ENCODE measurements at places on chromosomes 16 and 17.

- no peak for DNase-seq
Observed at GRCh38 chr17:77375108-77375916, 234.5 kb downstream of the SEC14L1 start.

GRCh38 chr17:77831474-77832179, 126.9 kb upstream of the TNRC6C start:
- peak; percentile 62 for DNase-seq

GRCh38 chr17:44005527-44006271, 1.3 kb downstream of the NAGS start:
- no peak for DNase-seq

- no peak for DNase-seq
Observed at GRCh38 chr16:67805718-67806427, 487 bp downstream of the RANBP10 start.

DNA sequence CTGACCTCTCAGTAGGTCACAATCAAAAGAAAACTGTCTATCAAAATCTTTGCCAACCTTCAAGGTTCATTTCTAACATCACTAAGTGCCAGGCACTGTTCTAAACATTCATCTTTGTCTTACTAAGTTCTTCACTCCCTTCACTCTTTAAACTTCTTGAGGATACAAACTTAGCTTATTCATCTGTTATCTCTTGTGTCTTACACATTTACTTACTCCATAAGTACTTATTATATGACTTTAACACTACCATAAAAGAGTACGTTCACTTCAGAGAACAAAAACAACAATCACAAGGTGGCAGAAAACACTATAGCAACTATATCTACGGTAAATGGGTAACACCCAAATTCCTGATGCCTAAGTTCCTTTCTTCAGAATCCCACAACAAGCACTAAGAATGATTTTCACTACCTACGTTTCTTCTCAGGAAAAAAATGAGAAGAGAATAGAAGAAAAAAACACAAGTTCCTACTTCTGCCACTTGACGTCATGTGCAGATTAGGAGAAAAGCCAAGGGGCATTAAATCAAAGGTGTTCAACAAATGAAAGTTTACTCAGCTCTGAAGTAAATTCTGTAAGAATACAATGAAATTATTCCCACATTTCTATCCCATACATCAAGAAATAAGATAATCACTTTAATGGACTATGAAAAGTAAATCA, 29.2 kb downstream of the KANSL1 start:
- DNase-seq = no peak

GRCh38 chr17:74920642-74921025, 2.4 kb downstream of the USH1G start:
- DNase-seq = no peak

- peak; percentile 60 for DNase-seq
Observed at GRCh38 chr16:72247821-72248253, 75.9 kb upstream of the PMFBP1 start.

DNA sequence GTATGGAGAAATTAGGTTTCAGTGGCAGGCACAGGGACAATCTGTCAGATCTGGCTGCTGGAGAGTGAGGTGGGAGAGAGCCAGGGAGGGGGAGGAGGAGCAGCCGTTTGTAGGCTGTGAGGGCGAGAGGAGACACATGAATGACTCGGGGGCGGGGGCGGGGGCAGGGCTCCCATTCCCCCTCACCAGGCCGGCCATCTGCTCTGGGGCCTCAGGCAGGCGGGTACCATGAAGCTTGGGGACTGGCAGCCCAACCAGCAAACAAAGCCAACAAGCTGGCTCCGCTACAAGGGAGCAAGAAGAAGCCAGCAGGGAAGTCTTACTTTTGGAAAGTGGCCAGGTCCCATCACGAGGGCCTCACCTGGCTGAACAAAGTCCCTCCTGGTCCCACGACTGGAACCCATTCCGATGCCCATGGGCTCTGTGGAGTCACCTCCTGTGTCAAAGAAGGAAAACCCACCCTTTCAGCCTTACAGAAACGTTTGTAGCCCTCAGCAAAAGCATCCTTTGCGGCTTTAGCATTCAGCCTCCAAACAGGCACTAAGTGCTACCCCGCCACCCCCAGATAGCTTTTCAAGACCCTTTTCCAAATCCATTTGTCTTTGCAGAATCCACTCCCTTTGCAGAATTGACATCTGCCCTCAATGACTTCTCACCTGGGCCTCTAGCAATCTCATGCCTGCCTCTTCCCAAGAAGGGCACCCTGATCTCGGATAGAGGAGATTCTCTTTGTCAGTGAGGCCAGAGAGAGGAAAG, 9.2 kb upstream of the SSTR2 start:
- no peak for DNase-seq

DNA sequence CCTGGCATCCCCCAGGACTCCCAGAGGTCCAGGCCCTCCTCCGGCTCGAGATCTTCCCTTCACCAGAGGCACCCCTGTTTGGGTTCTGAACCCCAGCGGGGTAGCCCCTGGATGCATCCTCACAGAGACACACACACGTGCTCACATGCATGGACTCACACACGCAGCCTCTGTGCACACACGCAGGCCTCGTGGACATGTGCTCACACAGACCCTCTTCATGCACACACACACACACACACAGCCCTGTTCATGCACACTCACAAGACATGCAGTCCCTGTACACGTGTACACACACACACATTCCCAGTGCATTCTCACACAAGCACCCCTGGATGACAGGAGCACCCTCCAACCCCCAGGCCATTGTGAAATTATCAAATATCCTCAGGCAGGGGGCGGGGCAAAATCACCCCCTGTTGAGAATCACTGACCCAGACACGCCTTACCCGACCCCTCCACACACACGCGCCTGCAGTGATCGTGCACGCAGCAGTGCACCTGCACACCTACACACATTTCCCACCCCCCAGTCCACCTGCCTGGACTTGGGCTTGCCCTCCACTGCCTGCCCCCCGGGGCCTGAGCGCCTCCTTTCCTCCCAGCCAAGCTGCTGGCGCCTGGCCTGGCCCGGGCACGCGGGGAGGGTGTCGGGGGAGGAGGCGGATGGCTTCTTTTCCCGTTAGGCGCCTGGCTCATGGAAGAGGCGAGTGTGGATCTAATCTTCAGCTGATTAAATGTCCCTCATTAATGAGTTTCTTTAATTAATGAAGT, 62.6 kb downstream of the ENGASE start:
- no peak for DNase-seq

GRCh38 chr16:48887646-48888210, 277.7 kb upstream of the N4BP1 start:
- DNase-seq = no peak

- DNase-seq = no peak
Observed at GRCh38 chr17:78224231-78225087, 7.0 kb upstream of the TMEM235 start.

GRCh38 chr16:56311208-56312027, 113.9 kb downstream of the AMFR start:
- no peak for DNase-seq

GRCh38 chr16:23947838-23948237, 112.1 kb downstream of the PRKCB start:
- DNase-seq = no peak

DNA sequence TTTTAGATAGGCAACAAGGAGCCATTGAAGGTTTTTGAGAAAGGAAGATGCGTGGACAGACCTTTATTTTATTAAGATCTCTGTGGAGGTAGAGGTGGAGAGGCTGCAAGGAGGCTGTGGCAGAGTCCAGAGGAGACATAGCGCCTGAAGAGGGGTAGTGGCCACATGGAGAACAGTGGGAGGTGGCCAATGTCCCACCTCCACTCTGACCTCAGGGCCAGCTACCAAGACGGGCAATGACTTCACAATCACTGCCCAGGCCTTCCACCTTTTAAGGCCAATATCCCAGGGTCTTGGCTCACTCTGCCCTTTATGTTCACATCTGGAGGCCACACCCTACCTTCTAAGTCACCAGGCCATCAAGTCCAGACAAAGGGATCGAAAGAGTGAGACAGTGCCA, at the start of gene C16orf78:
C16orf78 (plus strand) TSS at position 301 of the 400 bp plus-strand sequence. CDS start 136 bp downstream, outside the sequence.
- DNase-seq = no peak

GRCh38 chr17:57806167-57806830, 43.5 kb downstream of the MRPS23 start:
- no peak for DNase-seq

- peak; percentile 69 for DNase-seq
Observed at GRCh38 chr17:70307430-70308225, 138.3 kb downstream of the KCNJ2 start.

GRCh38 chr16:85437166-85438052, 175.7 kb upstream of the GSE1 start:
- no peak for DNase-seq

DNA sequence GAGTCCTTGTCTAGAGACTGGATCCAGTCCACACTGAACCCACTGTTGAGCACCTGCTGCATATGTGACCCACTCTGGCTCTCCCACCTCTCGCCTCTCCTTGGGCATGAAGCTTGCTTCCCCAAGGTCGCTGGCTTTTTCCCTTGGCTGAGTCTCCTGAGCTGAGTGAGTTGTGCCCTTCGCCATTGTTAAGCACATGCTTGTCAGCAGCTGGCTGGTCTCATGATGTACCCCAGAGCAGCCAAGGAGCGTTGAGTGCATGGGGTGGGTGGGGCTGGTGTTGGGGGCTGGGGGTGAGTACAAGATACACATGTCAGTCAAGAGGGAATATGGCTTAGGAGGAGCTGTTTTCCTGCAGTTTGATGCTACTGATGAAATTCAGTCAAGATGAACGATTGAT, 165.6 kb downstream of the SNX29 start:
- no peak for DNase-seq

DNA sequence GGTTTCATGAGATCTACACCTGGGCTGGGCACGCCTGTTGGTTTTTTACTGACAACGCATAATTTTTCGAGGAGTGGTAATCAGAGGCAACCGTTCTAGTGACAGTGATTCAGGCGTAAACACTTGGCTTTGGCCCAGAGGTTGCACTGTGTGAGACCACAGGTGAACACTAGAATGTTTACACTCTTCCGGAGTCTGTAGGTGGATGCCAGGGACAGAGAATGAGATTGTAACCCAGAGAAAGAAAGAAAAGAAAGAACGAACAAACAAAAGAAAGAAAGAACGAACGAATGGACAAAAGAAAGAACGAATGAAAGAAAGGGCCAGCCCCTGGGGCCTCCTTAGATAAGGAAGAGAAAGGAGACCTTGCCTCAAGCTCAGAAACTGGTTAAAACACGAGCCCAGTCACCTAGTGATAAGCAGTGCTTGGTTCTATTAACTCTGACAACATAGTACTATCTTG, 113.2 kb downstream of the PRKCB start:
- DNase-seq = no peak

GRCh38 chr17:11545002-11545401, 53.3 kb upstream of the DNAH9 start:
- DNase-seq = no peak

GRCh38 chr17:55420776-55421178, 858 bp downstream of the MMD start:
- peak; percentile 33 for DNase-seq

DNA sequence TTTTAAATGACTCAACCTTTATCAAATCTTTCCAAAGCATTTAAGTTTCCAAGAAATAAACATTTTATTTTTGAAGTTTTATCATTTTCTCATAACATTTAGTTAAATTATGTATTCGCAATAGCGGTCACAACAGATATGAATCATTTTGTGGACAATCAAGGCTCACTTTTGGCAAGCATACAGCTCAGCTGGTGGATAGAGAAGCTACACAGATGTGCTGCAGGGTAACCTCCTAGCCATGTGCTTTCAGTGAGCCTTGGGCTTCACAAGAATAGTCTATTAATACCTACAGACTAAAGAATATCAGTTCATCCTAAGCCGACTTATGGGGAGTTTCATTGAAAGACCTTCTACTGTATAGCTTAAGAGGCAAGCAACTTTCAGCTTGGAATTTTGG, 144.8 kb downstream of the MRTFB start:
- DNase-seq = no peak

DNA sequence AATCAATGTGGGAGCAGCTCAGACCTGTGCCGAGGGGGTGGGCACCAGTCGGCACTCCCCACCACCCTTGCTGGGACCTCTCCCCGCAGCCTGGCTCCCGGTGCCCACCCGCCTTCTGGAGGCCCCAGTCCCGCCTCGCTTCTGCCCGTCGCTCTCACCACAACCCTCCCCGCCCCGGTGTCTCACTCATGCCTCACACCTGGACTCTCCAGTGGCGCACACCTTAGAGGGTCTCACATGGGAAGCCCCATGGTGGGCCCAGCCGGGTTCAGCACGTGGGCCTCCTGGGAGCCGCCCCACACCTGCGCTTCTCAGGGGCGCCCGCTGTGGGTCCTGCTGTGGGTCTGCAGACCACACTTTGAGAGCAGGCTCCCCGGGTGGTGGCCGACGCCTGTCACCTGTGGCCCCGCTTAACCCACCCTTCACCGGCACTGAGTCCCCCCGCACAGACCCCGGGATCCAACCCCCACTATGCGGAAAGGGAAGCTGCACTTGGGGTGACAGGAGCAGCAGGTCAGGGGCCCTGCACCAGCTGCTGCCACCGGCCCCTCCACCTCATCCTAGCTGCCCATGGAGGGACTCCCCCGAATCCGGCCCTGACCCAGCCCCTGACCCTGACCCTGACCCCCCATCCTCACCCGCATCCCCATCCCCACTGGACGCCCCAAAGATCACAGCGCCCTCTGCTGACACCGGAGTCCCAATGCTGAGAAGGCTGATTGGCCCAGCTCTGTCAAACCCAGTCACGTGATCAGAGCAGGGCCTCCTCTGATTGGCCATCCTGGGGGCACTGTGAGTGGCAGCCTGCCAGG, 27.4 kb upstream of the SLC38A10 start:
- peak; percentile 26 for DNase-seq

- no peak for DNase-seq
Observed at GRCh38 chr17:13384626-13385025, 217.1 kb downstream of the HS3ST3A1 start.

Data from EL (cell line).